ENCODE measurements at places on chromosomes 16 and 17. TPM values are rescaled to one million over a fixed set of nuclear protein-coding genes. Genes with fewer than 3 reads are reported as not detected.
A peak's percentile ranks its signal among the peaks of the same experiment; 100 is the strongest.

Gene NATD1
- 4.2 TPM for total RNA-seq

DNA sequence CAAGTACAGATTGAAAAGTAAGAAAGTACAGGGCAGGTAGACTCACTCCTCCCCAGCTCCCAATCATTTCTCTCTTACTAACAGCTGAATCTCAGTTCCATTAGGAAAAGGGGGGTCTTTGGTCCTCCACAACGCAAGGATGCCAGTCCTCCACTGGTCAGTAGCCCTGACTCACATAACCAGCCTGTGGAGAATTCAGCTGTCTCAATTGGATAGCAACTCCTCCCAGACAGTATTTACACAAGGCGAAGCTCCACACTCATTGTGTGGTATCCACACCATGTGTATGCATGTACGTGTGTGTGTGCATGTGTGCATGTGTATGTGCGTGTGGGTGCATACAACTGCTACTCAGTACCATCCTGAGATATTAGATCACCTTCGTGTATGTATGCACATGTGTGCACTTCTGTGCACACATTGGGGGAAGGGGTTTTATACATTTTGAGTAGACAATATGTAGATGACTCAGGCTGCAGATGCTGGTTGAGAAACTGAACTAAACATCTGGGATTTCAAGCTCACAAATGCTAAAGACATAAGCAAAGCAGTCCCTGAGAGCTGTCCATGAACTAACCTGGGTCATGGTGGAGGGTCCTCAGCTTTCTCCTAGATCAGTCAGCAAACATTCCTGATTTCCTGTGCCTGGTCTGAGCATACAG lies 240.1 kb downstream of the SLC39A11 start:
- DNase-seq = no peak

GRCh38 chr16:1223355-1224214 lies 1.5 kb downstream of the TPSG1 start:
- DNase-seq = no peak

Gene KRT31
- not detected for total RNA-seq

GRCh38 chr17:42193216-42193968 lies 902 bp downstream of the GHDC start:
- no peak for DNase-seq

DNA sequence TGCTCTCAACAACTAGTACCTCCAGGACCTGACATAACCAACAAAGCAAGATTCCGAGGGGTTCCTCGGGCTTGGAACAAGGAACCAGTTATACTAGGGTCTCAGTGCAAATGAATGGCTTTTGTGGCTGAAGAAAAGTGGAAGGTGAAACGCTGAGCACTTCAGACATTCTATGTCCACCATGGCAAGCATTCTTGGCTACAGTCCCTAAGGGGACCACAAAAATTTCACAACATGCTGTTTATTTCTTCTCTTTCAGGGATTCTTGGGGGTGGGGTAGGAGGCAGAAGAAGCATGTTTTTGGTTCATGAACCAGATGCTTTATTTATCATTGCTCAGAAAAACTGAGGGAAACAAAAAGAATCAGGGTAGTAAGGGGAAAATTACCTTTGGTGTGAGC lies 479.9 kb upstream of the CDH11 start:
- peak; percentile 58 for DNase-seq

Gene PRSS22
- 38.8 TPM for total RNA-seq

Gene SLC16A11
- total RNA-seq = not detected

Gene HP
- 4.7 TPM for total RNA-seq

Gene CNGB1
- not detected for total RNA-seq

- DNase-seq = no peak
Observed at GRCh38 chr17:40072040-40072734, 9.4 kb downstream of the THRA start.

DNA sequence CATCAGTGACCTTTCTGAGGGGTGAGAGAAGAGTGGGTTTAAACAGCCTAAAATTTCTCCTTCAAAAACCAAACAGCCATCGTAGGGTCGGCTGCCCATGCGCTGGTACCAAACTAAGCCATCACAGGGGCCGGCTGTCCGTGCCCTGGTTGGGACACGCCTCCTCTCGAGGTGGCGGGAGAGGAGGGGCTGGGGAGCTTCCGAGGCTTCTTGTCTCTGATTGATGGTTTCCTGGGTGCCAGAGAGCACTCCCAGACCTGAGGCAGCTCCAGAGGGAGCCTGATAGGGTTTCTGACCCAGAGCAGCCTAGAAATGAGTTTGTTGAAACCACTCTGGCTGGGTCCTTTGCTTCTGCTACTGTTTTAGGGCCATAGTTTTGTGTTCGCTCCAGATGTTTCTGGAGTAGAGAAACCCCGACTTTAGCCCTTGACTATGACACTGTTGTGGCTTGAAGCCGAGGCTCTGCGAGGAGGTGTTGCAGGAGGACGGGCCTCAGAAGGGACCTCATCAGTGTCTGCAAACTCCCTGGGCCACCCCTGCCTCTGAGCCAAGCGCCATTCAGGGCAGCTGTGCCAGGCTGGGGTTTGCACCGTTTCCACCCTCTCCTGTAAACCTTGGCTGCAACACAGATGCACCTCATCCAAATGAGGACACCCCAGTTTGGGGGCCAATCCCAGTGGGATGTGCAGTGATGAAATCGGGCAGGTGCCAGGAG lies 6.2 kb downstream of the ZNF276 start:
- DNase-seq = no peak

- no peak for DNase-seq
Observed at GRCh38 chr17:76816590-76817135, 51.5 kb upstream of the MGAT5B start.

DNA sequence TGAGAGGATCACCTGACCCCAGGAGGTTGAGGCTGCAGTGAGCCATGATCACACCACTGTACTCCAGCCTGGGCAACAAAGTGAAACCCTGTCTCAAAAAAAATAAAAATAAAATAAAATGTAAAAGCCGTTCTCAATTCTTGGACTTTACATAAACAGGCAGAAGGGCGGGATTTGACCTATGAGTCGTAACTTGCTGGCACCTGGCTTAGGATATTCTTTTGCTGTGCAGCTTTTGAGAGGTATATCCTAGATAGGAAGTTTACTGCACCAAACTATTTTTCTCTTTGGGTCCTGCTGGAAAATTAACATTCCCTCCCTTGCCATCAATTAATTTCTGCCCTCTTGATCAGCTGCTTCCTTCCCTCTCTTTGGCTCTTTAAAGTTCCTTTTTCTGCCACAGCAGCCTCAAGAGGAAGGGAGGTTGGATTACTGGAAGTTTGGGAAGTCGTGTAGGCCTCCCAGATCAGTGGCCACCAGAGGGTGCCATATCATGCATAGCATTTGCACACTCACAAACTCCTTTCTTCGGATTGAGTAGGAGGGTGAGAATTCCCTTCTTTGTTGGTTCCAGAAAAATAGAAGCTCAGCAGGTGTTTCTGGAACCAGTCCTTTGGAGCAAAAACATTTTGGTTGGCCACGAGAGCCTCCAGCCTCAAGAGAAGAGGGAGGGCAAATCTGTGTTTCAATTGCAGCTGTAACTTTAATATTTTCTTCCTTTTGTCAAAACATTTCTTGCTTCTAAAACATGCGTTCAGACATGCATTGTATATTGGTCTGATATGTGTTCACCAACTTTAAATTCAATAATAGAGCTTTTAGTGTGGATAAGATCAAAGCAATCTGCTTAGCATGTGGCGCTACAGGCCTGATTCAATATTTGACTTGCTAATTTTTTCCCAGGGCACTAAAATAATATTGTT lies 147.3 kb downstream of the CCDC182 start:
- no peak for DNase-seq

- DNase-seq = no peak
Observed at GRCh38 chr16:2895813-2896212, 12.8 kb downstream of the FLYWCH2 start.

Gene CD300LG
- total RNA-seq = 5.6 TPM

Data from vagina (tissue), 2 donors.